ENCODE measurements at places on chromosomes 4 and X.

DNA sequence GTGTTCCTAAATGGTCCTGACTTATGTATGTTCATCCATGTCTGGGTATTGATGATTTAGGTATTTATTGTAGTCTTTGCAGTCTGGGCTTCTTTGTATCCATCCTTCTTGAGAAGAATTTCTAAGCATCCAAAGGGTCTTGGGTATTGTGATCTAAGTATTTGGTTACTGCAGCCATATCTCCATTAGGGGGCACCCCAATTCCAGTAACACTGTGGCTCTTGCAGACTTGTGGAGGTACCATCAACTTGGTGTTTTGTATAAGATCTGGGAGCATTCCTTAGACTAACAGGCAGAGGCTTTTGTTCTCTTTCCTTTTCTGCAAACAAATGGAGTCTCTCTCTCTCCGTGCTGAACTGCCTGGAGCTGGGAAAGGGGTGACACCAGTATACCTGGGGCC is 113.7 kb upstream of the NEXMIF start:
- no peak for DNase-seq

DNA sequence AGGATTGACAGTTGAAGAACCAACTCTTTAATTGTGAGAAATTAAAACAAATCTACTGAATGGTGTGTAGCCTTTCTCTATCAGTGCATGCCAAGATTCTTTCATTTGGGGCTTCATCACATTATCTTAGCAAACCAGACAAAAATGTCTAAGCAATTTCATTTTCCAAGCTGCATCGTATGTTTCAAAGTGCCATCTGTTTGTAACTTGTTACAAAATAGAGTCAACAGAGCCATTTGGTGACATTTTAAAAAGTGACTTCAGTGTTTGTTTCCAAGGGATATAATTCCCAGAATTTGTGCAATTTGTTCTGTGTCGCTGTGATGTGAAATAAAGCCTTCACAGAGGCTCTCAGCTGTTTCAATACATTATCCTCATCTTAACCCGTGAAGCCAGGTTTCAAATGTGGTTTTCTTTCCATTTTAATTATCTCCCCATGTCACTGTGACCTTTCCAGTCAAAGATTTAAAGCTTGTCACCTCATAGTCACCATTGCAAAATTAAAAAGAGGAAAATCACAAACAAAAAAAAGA is 46.0 kb upstream of the C1QTNF7 start:
- DNase-seq: no peak

DNA sequence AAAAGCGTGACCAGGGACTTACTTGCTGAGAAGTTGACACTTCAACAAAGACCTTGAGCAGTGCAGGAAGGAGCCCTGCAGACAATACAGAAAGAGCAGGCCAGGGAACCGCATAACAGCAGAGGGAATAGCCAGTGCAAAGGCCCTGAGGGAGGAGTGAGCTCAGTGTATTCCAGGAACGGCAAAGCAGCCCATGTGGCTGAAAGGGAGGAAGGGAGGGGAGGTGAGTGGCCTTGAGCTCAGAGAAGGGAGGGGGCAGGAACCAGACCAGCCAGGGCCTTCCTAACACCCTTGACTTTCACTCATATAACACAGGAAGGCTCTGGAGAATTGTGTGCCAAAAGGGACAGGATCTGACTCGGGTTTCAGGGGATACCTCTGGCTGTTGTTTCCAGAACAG is 112.2 kb downstream of the BCOR start:
- DNase-seq: no peak

GRCh38 chr4:57109411-57109846 is 756 bp downstream of the IGFBP7 start:
- DNase-seq: no peak

- DNase-seq: no peak
Measured at GRCh38 chr4:143360838-143361625, 24.4 kb downstream of the GAB1 start.

DNA sequence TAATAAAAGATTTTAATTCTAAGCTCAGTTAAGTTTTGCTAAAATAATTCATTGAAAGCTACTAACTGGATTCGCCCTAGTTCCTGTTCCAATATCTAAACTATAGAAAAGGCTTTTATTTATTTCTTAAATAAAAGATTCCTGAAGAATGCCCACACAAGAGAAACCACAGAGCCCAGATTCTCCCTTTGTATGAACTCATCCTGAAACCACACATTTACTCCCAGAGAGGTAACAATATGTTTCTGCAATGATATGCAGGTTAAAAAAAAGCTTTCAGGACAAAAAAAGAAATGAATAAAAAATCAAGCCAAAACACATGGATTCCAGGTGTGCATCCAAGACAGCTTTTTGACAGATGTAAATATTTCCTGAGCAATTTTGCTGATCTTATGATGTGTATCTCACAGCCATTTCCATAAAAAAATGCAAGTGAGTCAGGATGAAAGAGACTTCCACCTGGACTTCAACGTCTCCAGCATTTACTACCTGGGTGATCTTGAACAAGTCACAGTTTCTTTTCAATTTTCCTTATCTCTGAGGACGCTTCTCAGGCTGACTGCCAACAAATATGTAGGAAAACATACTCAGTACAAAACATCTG is 234.4 kb upstream of the FAT1 start:
- no peak for DNase-seq

DNA sequence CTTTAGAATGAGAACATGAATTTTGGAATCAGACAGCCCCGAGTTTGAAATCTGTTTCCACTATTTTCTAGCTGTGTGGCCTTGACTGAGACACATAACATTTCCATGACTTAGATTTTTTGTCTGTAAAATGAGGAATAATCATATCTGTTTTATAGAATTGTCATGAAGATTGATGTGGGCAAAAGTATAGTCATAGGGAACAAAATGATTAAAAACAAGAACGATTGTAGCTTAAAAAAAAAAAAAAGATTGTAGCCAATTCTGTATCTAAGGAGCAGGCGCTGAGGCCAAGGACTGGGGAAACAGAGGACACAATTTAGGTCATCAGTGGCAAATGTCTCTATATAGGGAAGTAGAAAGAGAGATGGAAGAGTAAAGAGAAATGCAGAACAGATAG is 201.6 kb upstream of the C1QTNF7 start:
- no peak for DNase-seq

DNA sequence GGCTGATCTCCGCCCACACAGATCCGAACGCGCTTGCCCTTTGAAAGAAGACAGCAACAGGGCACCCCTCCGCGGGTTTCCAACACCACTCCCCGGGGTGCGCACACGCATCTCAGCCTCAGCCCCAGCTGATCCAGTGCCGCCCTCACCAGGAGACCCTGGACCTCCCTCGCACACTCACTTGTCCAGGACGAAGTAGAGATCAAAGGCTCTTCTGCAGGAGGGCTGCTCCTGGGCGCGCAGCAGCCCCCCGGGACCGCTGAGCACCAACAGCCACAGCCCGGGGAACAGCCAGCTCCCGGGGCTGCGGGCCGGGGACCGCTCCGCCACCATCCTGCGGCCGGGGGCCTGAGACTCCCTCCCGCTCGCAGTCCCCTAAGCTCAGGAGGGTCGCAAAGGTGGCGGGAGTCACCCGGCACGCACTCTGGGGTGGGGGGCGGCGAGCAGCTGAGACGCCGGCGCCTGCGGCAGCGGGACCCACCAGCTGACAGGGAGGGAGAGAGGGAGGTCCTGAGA is 743 bp downstream of the ANTXR2 start:
- DNase-seq: peak; percentile 40

DNA sequence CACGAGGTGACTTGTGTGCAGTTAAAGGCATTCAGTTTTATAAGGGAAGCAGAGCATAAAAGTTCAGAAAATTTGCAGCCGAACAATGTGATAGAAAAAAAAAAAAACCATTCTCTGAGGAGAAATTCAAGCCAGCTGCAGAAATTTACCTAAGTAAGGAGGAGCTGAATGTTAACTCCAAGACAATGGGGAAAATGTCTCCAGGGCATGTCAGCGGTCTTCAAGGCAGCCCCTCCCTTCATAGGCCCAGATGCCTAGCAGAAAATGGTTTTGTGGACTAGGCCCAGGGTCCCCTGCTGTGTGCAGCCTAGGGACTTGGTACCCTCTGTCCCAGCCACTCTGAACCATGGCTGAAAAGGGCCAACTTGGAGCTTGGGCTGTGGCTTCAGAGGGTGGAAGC is 1764.0 kb downstream of the C4orf33 start:
- no peak for DNase-seq

GRCh38 chr4:65450899-65451298 is 219.4 kb downstream of the EPHA5 start:
- no peak for DNase-seq

- no peak for DNase-seq
Measured at GRCh38 chrX:122790376-122791095, 393.5 kb upstream of the GRIA3 start.

GRCh38 chr4:153792618-153793247 is 3.9 kb upstream of the SFRP2 start:
- no peak for DNase-seq

GRCh38 chrX:53479301-53479700 is 45.1 kb upstream of the HSD17B10 start:
- DNase-seq: no peak

GRCh38 chrX:2552621-2553201 is 51.9 kb upstream of the DHRSX start:
- DNase-seq: no peak

DNA sequence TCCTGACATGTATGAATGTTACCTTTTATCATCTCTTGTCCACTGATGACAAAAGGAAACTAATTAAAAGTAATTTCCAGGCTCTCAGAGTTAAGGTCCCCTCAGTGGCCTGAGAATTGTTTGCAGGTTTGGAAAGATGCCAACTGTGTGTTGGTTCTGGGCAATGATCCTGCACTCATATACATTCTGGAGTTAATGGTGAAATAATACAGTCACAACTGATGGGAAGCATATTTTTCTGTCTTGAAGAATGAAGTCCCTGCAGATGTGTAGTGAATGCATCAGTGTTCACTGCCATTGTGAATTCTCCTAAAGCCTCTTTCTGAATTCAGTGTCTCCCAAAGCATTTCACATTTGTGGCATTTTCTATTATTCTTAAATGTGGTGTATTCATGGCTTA is 238.1 kb upstream of the PPP1R2C start:
- no peak for DNase-seq

GRCh38 chrX:124530803-124531202 is 184.4 kb downstream of the SH2D1A start:
- DNase-seq: no peak

DNA sequence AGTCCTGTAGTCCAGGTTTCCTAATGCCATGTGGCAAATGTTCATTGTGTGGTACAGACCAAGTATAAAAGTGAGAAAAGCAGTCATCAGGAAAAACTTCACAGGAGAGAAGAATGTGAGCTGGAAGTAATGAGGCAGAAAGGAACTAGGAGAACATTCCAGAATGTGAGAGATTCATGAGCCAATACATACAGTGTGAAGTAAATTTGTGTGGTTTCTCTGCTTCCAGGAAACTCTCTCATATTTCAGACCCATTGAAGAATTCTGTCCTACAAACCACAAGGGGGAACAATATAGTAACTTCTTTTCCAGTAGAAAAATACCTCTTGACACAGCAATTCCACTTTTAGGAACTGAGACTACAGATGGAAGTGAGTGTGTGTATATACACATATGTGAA is 136.5 kb downstream of the RNF150 start:
- DNase-seq: no peak

- no peak for DNase-seq
Measured at GRCh38 chr4:186015212-186015817, 53.6 kb upstream of the TLR3 start.

GRCh38 chr4:112645541-112646329 is 8.8 kb downstream of the LARP7 start:
- DNase-seq: no peak

DNA sequence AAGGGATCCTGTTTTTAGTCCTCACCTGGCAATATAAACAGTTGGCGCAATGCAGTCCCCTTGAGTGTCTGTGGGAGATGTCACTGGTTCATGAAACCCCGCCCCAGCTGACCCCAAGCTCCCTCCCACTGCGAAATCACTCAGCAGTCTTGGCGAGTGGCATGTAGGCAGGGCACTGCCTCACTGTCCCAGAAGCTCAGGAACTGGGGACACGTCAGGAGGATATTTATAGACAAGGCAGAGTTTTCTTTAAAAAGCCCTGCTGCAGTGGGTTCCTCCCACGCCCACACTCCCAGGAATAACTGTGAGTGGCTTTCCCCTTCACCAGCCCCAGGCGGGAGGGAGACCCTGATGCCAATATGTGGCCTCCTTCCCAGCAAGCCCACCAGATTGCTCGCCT is 44.3 kb upstream of the PPP2R2C start:
- DNase-seq: no peak

DNA sequence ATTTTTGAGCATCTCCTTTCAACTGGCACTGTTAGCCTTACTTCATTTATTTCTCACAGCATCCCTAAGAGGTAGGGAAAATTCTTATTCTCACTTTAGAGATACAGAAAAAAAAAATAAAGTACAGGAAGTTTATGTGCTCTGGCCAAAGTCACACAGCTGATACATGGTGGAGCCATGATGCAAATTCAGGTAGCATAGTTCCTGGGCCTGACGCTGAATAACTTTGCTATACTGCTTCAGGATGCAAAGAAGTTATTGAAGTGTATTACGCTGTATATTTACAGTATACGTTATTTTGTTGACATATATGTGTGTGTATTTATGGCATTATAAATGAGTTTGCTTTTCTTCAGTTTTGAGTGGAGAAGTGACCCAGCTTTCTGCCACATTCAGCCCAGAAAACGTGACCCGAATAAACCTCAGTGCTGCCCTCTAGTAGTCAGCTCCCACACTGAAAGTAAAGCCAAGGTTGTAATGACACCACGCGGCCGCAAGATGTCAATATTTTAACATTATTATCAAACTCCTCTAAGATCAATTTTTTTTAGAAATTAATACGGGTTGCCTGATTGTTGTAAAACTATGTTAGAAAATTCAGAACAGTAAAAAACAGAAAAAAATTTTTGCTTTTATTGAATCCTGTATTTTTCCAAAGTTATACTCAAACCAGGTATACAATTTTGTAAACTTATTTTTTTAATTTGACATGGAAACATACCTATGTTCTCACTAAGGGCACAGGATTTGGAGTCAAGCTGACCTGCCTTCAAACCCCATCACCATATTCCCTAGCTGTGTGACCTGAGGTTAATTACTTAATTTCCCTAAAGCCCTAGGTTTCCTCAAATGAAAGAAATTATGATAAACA is 3.8 kb upstream of the GUCY2F start:
- peak; percentile 49 for DNase-seq

DNA sequence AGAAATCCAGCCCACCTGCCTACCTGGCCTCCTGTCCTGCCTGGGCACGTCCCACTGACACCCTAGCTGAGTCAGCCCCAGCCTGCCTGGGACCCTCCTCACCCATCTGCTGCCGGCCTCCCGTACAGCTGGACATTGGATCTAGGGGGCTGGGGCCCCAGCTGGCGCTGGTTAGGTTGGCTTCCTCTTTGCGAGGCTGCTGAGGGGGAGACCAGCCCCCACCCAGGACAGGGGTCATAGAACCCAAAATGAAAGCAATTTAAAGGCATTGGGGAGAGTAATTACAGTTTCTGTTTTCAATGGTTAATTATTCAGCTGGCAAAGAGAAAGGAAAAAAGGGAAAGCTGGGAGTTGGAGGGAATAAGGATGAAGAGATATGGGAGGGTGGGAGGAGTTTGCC is 15.8 kb downstream of the EFNB1 start:
- DNase-seq: no peak

- DNase-seq: no peak
Measured at GRCh38 chr4:88949605-88950004, 107.4 kb downstream of the FAM13A start.

- no peak for DNase-seq
Measured at GRCh38 chrX:24204331-24204730, 54.8 kb downstream of the ZFX start.

GRCh38 chrX:103212749-103213457 is 2.0 kb upstream of the BEX4 start:
- DNase-seq: no peak

- no peak for DNase-seq
Measured at GRCh38 chrX:25531096-25531495, 515.3 kb upstream of the ARX start.

Data from activated gamma-delta T cell treated with Interleukin-2 at 50 U/mL for 16 hours (primary cell).